ENCODE measurements at places on chromosomes 12 and 14.

- no peak for DNase-seq
Observed at GRCh38 chr12:6826734-6827436, 1.3 kb upstream of the P3H3 start.

- DNase-seq, result no peak
Observed at GRCh38 chr14:23137192-23137812, 18.2 kb upstream of the CEBPE start.

DNA sequence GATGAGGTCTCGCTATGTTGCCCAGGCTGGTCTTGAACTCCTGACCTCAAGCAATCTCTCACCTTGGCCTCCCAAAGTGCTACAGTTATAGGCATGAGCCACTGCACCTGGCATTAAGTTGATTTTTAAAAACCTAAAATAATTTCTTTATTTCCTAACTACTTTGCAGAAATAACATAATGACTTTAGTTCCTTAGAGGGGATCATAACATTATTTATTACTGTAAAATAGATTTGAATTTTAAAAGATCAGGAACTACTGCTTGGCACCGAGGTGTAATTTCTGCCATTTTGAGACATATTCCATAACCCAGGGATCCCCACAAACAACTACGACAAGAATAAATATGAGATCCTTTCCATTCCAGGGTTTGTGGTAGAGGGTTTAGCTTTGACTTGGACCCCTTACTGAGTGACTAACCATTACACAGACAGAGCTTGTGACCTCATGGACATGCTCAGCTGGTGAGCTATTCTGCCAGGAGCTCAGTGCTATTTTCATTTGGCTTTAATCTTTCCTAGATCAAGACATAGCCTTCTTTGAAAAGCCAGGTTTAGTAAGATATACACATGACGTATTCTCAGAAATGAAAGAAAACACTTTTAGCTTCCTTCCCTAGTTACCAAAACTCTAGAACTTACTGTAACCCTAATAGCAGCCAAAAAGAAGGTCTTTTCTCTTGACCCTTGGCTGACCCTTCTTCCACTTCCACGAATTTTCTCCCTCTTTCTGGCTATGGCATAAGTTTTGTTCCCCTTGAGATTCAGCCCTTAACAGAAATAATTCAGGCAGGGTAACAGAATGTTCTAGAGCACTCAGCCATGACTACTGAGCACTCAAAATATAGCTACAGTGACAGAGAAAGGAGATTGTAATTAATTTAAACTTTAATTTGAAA is 75.1 kb upstream of the NUDT4 start:
- peak; percentile 25 for DNase-seq

DNA sequence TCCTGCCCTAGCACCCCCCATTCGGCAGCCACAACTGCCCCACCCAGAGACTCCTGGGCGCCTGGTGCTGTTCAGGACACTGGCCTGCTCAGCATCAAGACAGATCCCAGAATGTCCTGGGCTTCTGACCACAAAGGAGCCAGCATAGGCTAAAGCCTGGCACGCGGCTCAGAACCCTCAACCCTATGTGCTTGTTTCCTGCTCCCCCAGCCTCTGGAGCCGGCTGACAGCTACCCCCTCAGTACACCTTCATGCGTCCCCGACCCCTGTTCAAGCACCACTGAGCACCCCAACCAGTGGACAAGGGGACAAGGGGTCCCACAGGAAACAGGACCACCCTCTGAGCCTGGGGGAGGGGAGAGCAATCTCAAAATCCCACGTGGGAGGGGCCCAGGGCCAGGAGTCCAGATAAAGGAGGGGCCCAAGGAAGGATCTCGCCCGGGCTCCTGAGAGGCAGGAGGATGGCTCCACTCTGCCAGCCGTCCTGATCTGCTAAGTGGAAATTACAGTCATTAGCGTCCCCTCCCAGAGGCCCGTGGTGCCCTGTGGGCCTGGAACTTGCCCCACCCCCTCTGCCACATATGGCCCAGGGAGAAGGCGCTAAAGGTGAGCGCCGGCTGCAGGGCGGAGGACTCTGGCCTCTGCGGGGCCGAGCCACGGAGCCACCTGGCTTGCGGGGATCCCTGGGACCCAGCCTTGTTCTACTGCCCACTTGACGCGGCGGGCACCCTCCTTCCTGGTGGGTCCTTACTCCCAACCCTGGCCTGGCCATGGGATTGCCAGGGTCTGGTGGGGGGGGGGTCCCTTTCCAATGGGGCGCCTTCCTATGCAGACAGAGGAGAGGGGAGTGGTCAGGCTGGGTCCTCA is 27.2 kb upstream of the GPR132 start:
- DNase-seq, result no peak

DNA sequence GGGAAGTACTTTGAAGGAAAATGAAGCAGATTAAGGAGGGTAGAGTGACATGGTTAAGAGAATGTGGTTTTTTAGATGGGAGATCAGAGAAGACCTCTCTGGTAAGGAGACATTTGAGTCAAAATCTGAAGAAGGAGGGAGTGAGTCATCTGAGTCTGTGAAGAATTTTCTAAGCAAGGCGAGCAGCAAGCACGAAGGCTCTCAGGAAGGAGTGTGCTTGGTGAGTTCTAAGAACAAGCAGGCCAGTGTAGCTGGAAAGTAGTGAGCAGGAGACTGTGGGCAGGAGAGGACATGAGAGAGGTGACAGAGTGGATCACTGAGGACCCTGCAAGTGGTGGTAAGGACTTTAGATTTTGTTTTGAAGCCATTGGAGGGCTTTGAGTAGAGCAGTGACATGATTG is 76.3 kb upstream of the FUT8 start:
- DNase-seq, result no peak

DNA sequence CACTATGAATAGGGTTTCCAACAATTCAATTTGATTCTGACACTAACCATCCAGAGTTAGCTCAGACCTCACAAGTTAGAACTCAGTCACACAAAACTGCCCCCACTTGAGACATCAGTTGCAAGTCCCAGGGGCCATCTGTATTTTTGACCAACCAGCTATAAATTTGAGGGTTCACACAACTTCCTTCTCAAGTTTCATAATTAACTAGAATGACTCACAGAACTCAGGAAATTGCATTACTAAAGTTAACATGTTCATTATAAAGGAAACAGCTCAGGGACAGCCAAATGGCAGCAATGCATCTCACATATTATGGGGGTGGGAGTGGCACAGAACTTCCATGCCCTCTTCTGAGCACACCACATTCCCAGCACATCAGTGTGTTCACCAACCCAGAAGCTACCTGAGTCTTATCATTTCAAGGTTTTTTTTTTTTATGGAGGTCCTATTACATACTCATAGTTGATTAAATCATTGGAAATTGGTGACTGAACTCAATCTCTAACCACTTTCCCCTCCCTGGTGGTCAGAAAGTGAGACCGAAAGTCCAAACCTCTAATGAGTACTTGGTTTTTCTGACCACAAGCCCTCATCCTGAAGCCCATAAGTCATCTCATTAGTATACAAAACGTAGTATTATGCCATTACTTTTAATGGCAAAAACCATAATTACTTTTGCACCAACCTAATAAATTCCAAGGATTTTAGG is 1721.5 kb upstream of the SEL1L start:
- DNase-seq, result no peak

- no peak for DNase-seq
Observed at GRCh38 chr14:99339551-99339950, 67.6 kb upstream of the BCL11B start.

- no peak for DNase-seq
Observed at GRCh38 chr12:3658327-3659163, 94.4 kb downstream of the CRACR2A start.

DNA sequence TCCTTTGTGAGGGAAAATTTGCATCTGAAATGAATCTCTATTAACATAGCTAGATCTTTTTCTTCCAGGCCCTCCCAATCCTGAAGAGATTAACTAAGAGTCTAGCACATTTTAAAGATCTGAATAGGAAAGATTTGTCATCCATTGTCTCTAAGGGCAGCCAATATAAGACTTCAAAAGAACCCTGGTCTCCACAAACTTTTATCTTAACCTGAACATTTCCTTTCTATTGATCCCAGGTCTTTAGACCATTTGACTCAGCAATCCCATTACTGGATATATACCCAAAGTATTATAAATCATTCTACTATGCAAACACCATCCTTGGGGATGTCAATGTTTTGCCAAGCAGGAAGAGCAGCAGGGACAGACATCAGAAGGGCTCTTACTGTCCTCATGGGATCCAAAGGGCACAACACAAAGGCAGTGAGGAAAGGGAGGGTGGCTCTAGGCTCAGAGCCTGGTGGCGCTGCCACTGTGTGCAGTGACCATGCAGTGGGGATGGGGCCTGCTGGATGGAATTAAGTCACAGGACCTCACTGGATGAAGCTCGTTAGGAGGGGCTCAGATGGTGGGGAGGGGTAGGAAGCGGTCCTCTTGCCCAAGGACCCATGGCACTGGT is 12.7 kb upstream of the BDKRB2 start:
- DNase-seq, result no peak

DNA sequence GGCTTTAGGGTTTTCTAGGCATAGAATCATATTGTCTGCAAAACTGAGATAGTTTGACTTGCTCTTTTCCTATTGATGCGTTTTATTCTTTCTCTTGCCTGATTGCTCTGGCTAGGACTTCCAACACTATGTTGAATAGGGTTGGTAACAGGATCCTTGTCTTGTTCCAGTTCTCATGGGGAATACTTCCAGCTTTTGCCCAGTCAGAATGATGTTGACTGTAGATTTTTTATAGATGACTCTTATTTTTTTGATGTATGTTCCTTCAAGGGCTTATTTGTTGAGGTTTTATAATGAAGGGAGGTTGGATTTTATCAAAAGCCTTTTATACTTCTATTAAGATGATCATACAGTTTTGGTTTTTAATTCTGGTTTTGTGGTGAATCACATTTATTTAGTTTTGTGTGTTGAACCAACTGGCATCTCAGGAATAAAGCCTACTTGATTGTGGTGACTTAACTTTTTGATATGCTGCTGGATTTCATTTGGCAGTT is 478.2 kb downstream of the TMEM117 start:
- no peak for DNase-seq

- DNase-seq, result no peak
Observed at GRCh38 chr14:50397390-50398188, 908 bp upstream of the CDKL1 start.

- DNase-seq, result no peak
Observed at GRCh38 chr12:29131539-29131938, 17.5 kb upstream of the FAR2 start.

GRCh38 chr12:109631751-109632150 is 58.2 kb downstream of the MVK start:
- no peak for DNase-seq

DNA sequence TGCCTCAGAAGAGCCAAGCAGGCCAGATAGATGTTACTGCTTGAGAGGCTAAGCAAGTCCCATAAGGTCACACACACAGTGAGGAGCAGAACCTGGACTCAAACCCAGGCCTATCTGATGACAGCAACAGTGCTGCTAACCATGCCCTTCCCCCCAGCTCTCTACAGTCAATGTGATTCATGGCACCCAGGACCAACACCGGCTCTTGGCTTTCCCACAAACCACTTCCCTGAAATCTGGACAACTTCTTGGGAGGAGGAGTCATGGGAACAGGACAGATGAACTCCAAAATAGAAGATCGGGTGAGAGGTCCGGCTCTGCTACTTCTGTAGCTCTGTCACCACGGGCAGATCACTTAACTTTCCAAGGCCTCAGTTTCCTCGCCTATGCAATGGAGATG is 716 bp upstream of the PTGDR start:
- DNase-seq, result no peak

- no peak for DNase-seq
Observed at GRCh38 chr12:46436747-46437146, 64.2 kb upstream of the SLC38A2 start.

DNA sequence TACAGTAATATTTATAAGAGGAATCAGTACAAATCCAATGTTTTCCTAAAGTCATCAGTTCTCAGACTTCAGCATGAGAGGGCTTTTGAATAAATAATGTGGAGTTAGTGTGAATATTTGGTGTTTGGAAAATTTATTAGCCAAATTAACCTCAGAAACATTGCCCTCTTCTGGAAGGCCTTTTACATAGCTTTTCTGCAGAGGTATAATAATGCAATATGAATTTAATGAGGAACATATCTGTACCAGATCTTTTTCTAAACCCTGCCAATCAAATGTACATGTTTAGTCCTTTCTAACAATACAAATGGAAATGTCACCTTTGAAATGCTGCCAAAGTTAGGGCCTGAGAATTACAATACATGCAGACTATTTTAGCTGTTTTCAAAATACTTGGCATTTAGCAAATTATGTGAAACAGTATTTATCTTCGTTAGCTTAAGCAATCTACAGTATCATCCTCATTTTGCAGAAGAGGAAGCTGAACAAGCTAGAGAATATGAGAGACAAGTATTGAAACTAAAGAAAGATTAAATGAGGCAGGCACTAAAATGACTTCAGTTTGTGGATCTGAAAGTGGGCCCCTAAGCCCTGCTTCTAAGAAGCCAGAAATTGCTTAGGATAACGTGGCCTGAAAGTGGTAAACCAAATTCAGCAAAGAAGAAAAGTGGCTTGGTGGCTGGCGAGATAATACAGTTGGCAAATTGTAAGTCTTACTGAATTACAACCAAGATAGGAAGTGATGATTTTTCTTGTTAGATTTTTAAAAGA is 60.4 kb upstream of the MANSC4 start:
- no peak for DNase-seq

DNA sequence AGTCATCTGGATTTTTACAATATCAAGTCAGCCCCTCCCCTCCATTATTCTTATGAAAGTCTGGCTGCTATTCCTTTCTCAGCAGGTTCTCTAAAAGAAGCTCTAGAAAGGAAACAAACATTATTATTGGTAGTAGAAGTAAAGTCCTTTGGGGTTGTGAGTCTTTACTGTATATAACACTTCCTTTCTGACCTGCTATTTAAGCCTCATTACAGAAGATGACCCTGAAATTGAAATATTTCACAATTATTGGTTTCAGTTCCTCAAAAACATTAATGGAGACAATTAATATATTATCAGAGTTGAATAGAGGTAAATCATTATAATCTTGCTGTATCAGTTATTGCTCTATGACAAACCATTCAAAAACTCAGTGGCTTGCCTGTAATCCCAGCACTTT is 19.3 kb downstream of the PLEKHA5 start:
- DNase-seq, result no peak

DNA sequence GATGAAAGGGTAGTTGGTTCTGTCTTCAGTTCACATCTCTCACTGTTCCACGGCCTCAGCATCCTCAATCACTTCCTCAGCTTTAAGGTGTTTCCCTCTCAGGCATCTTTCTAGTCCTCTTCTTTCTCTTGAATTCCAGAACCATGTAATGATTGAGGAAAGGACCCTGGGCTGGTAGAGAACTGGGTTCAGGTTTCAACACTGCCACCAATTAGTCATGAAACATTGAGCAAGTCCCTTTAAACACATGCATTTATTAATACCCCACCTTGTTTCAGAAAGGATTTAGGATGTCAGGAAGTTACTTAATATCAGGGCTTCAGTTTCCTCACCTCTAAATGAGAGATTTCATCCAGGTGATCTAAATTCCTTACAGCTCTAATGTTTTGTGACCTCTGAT is 7.2 kb downstream of the DMAC2L start:
- no peak for DNase-seq

- DNase-seq, result no peak
Observed at GRCh38 chr12:366820-367219, 22.3 kb downstream of the KDM5A start.
